ENCODE measurements at places on chromosomes 7 and 10.

DNA sequence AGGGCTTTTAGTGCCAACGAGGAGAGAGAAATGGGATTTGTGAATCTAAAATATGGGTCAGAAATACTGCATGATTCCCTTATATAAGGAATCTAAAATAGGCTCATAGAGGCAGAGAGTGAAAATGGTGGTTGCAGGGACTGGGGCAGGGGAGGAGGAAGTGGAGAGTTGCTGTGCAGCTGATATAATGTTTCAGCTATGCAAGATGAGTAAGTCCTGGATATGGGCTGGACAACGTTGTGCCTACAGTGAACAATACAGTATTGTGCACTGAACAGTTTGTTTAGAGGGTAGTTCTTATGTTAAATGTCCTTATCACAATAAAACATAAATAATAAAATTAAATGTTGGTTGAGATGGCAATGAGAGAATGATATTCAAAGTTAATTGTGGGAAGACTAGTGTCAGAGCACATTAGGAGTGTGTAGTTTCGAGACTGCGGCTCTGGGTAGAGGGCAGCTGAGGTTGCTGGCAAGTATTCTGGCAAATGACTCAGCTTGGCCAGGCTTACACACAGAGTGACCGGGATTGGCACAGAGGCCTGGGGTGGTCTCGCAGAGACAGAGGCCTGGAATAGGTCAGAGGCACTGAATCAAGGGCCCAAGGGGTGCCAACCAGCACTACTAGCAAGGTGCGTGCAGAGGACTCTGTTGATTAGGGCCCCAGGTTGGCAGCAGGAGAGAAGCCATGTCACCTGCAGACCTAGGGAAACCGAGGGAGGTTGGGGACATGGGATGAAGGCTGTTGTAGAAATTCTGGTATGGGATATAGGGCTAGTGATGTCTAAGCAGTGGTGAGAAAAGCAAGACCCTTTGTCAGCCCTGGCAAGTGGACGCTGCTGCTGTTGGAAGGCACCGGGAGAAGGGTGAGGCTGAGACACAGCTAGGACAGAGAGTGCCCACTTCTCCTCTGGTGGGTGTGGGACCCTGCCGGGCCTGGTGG, 2.8 kb upstream of the DEPP1 start:
- DNase-seq = peak; percentile 57

GRCh38 chr10:42707234-42707633, 68.9 kb upstream of the ZNF33B start:
- no peak for DNase-seq

GRCh38 chr10:103480521-103480920, 1.5 kb upstream of the CALHM3 start:
- DNase-seq = no peak

DNA sequence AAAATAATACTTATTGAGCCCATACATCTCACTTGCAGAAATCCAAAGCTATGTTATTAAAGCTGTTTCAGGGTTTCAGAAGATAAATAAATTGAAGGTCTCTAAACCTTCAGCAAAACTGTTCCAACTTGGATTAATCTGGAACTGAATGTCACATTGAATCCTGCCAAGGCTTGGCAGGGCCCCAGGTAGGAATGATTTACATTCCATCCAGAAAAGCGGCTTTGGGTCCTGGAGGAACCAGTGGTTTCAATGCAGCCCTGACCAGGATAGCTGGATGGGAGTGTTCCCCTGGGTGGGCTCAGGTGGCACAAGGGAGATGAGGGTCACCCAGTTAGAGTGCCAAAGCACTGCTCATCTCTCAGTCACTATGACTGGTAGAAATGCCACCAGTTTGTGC, 37.0 kb upstream of the TMEM72 start:
- DNase-seq = peak; percentile 14

DNA sequence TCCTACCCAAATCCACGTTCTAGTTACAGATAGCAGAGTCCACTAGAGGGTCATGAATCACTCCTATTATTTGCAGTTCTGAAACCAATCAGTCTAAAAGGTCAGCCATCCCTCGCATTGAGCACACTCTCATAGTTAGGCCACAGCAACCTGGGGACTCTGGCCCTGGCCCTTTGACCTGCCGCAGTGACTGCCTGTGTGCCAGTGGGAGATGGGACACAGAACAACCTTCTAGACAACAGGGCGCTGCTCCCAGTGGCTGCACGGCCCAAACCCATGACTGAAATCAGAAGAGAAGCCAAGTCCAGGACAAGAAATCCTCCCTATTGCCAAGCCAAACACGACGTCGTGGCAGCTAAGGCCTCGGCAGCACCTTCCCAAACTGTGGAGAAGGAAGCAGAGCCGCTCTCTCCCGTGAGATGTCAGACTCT, 158.5 kb downstream of the HERPUD2 start:
- no peak for DNase-seq

- no peak for DNase-seq
Observed at GRCh38 chr10:87640043-87640442, 19.6 kb upstream of the PAPSS2 start.

- peak; percentile 17 for DNase-seq
Observed at GRCh38 chr7:22109761-22110160, 164.1 kb upstream of the CDCA7L start.

DNA sequence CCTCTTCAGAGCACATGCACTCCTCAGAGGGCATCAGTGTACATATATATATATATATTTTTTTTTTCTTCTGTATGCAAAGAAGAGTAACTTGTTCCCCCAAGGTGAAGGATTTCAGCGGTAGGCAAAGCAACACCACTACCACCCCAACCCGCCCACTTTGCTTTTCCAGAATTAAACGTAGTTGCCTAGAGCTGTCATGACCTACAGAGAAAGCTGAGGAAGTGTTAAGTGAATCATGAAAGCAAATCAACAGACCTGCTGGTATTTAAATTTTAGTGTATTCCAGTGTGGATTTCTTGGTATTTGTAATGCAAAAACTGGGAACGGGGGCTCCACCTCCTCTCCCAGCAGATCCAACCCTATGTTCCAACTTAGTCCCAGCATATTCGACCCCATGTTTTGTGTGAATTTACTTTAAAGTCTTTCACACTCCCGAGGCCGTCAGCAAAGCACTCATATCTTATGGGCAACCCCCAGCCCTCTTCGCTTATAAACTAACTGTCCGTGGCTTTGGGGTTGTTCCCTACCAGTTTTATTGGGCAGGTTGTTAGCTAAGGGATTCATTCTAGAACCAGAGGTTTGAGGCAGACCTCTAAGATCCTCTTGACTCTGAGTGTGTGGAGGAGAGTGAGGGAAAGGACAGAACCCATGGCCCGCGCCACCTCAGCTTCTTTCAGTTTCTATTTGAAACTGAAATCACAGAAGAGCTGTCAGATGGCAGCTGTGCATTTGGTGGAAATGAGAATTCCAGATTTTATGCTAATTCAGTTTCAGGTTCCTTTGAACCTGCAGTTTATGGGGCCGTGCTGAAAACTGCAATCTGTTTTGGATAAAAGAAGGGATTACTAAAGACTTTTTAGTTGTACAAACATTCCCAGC, 450.2 kb upstream of the GALNT17 start:
- no peak for DNase-seq

DNA sequence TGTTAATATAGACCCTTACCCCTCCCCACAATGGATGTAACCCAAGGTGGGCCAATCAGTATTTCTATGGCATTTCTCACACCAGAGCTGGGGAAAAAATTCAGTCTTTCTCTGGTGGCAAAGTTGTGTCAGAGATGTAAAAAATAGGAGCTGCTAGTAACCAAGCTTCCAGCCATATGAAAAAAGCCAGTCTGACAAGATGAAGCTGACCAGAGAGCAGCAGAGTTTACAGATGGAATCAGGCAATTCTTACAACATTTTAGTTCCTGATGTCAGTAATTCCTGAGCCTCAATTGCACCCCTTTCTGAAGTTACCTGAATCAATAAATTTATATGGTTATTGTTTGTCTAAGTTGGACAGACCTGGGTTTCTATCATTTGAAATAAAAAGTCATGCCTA, 286.3 kb downstream of the HPSE2 start:
- no peak for DNase-seq

DNA sequence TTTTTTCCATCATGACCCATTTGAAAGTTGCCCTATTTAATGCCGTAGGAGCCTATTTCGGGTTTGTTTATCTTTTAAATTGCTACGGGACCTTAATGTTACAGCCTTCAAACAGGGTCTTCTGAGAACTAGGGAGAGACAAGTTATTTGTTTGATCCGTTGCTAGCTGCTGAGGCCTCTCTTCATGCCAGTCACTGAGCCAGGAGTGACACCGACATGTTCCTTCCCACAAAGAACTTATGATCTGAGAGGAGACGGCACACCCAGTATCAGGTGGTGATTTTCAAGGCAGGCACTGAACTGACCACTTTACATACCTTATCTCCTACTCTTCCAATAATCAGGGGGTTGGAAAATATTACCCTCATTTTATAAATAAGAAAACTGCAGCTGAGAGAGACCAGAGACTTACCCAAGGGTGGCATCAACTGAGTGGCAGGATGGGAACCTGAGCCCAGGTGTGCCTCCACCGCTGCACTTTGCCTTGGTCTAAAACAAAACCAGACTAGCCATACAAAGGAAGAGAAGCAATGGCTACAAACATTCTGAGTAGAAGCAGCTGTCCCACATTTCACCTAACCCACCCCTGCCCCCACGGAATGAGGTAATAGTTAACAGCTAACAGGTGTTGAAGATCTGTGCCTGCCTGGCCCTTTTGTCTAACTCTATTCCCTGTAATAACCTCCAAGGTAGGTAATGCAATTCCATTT, 40.5 kb downstream of the PPP1R3C start:
- no peak for DNase-seq

GRCh38 chr7:24709585-24710360, 47.5 kb downstream of the GSDME start:
- no peak for DNase-seq

DNA sequence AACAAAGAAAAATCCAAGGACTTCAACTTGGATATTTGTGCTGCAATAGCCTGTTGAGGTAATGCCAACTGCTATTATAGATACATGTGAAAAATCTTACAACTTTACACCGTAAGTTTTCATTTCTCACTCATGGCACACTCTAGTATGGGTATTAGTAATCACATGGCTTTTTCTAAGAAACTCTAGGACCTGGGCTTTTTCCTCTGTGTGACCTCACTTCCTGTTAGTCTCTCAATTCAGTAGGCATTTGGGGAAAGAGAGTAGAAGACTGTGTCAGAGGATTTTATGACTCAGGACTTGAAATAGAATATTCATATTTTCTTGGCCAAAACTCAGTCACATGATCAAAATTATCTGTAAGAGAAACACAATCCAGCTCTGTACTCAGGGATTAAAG, 1049.9 kb downstream of the REEP3 start:
- DNase-seq = no peak

GRCh38 chr10:3192856-3193635, 20.5 kb upstream of the PITRM1 start:
- DNase-seq = no peak

- DNase-seq = no peak
Observed at GRCh38 chr10:34254596-34254995, 560.5 kb downstream of the PARD3 start.

- no peak for DNase-seq
Observed at GRCh38 chr10:112210666-112211065, 27.1 kb upstream of the GPAM start.

DNA sequence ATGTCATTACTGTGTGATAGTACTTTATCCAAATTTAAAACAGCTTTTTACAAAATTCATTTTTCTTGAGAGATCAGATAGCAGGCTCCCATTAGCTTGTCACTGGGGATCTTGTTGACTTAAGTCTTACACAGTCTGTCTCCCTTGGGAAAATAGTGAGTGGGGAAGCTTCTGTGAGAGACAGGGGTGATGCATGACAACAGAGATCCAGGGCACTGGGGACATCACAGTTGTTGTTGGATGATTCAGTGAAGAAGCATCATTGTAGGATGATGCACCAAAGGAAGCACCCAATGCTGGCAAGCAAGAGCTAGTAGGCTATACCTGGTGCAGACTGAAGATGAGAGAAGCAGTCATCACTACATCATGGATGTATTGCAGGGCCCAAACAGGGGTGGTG, 284.7 kb downstream of the HDAC9 start:
- DNase-seq = no peak

- no peak for DNase-seq
Observed at GRCh38 chr7:120990468-120991118, 2.1 kb downstream of the CPED1 start.

DNA sequence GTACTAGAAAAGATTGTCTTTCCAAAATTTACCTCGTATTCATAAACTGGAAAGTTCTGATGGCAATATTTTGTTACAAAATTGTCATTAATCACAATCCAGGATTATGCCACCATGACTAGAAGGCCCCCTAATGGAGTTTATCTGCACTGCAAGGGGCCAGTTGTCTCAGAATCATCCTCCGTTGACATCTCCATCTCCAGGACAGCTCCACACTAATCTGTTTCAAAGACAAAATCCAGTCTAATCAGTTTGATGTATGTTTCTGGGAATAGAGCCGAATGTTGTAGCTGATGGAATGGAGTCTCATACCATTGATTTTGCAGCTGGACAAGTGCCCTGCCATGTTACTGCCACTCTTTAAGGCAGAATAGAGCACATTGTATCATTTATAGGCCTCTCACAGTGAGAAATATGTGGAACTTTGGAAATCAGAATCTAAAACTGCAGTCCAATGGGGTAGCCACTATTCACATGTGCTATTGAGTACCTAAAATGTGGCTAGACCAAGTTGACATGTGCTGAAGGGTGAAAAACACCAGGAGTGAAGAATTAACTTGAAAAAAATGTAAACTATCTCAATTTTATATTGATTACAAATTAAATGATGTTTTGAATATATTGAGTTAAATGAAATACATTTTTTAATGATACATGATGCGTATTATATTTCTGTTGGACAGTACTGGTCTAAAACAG, 38.3 kb upstream of the TOMM7 start:
- DNase-seq = no peak

DNA sequence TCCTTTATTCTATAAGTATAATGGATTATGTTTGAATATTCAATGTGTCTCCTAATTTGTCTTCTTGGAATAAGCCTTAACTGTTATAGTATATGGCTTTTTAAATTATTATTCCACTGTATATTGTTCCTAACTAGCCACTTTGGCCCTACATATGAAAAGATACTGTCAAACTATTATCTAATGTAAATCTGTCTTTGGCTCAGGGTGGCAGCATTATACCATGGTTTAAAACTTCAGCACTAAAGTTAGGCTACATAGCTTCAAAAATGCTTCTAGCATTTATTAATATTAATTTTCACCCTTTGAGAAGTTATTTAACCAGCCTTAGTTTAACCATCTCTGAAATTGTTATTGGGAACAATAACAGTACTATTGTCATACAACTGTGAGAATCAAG, 543.1 kb upstream of the MBL2 start:
- no peak for DNase-seq

DNA sequence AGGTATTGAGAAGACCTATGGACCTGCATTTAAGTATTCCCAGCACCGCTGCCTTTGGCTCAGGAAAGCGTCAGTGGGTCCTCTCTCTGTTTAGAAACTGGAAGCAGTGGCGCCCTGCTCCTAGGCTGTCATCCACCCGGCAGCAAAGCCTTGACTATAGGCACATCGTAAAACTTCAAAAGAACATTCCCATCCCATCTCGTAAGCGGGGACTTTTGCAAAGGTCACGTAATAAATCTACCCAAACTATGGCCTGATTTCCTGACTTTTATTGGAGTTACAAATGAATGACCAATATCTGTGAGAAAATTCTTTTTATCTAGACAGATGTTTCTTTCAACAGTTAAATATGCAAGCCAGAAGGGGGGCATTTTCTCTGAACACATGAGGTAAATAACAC, 115.8 kb upstream of the TCERG1L start:
- no peak for DNase-seq

All from anterior cingulate cortex (tissue), 58 donors.